ENCODE measurements at places on chromosomes 11 and 22. TPM values are rescaled to one million over a fixed set of nuclear protein-coding genes. Genes with fewer than 3 reads are reported as not detected.

- no peak overlapping the region for H3K27ac ChIP-seq
- H3K4me1 ChIP-seq = peaks cover 11% of the 10 kb centered on the region
- H3K36me3 ChIP-seq = no peaks in the 10 kb centered on the region
- DNase-seq = no peak
- peaks cover 77% of the 10 kb centered on the region for H3K27me3 ChIP-seq
Measured at GRCh38 chr11:27722953-27723344, 22.7 kb upstream of the BDNF start.

Gene KCNJ4
- 19.5 TPM for polyA plus RNA-seq

Gene ART1
- polyA plus RNA-seq = not detected

DNA sequence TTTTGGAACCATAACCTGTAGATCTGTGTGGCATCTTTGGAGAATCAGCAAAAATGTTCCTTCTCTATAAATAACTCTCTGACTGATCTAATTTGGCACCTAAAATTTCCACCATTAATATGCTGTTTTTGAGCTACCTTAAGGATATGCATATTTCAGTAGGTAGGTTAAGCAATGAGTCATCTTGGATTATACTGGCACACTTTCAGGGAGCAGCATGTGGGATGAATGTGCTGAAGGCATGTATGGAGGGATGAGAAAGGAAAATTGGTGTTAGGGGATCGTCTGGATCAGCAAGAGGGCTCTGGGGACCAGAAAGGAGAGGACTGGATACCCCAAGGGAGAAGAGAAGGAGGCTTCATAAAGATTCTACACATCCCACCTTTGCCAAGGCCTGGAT, 44.6 kb upstream of the ELF5 start:
- no peak for DNase-seq
- no peak overlapping the region for H3K27ac ChIP-seq
- H3K4me1 ChIP-seq = no peaks in the 10 kb centered on the region
- H3K27me3 ChIP-seq = peaks cover 38% of the 10 kb centered on the region
- H3K36me3 ChIP-seq = no peaks in the 10 kb centered on the region
- no peak overlapping the region for H3K4me3 ChIP-seq

- DNase-seq = no peak
- no peaks in the 10 kb centered on the region for H3K36me3 ChIP-seq
- peak overlapping the region; percentile 50 for H3K27ac ChIP-seq
- no peaks in the 10 kb centered on the region for H3K4me1 ChIP-seq
- no peak overlapping the region for H3K4me3 ChIP-seq
Measured at GRCh38 chr11:117620659-117621058, 176.4 kb downstream of the DSCAML1 start.

Gene AGBL2
- 0.04 TPM for polyA plus RNA-seq

Gene CD3D
- polyA plus RNA-seq = 0.54 TPM

Gene CLDN5
- 77.3 TPM for polyA plus RNA-seq

Gene PRR33
- 0.09 TPM for polyA plus RNA-seq

Gene FAM83F
- polyA plus RNA-seq = 1.1 TPM

DNA sequence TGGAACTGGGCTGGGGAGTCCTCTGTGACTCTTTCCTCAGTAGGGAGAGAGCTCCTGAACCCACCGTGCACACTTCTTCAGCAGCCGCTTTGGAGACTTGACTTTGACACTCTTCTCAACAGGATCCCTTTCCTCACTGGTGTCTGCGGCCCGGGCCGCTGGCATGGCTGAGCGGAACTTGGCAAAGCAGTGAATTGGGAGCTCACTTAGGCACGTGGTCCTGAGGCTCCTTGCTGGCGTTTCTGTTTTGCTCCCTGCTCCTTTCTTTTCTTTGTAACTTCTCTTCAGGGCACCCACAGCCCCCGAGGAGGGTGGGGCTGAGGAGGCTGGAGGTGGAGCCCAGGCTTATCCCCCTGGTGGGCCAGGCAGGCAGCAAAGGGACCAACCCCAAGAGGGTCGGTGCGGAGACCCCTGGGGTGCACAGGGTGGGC, 8.4 kb upstream of the KCNQ1OT1 start:
- H3K4me1 ChIP-seq = peaks cover 10% of the 10 kb centered on the region
- H3K27me3 ChIP-seq = no peaks in the 10 kb centered on the region
- no peaks in the 10 kb centered on the region for H3K36me3 ChIP-seq
- no peak overlapping the region for H3K4me3 ChIP-seq
- H3K27ac ChIP-seq = peak overlapping the region; percentile 53
- no peak for DNase-seq

DNA sequence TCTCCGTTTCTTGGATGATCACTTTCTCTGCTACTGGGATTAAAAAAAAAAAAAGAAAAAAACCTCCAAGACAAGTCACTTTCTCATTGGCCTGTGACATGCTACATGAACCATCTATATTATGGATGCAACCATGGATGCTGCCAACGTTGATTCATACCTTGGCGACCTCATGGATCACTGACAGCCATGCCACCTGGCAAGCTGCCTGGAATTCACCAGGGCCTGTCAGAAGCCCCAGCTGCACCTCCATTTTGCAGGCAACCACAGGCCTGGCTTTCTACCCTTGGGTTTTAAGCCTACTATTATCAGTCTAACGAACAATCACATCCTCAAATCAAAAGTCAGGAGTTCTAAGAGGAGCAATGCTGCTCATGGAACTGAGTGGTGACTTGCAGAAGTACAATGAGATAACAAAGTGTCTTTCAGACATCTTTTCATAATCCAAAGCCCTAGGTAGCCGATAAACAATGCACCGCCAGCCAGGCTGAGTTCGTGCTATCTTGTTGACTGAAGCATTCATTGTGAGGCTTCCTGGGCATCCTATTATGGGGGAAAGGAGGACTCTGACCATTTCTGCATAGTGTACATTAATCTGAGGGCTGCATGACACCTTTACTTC, 48.0 kb upstream of the CADM1 start:
- no peaks in the 10 kb centered on the region for H3K36me3 ChIP-seq
- no peaks in the 10 kb centered on the region for H3K27me3 ChIP-seq
- no peak overlapping the region for H3K4me3 ChIP-seq
- no peak overlapping the region for H3K27ac ChIP-seq
- DNase-seq = no peak

DNA sequence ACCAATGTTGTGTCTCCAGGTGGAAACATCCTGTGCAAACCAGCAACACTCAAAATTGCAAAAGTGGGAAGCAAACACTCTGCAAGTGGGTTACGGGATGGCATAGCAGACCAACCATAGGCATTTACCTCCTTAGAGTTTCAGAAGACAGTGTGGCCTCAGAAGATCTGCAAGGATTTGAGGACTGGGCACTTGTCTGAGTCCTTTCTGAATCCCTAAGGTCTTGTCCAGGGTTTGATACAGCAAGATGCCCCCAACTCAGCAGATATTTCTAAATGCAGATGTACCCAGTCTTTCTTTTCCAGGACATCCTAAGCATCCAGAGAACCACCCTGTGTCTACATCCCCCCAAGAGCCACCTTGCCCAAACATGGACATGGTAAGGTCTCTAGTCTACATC, 51.7 kb upstream of the SHANK2 start:
- H3K27ac ChIP-seq = no peak overlapping the region
- no peak for DNase-seq
- H3K4me1 ChIP-seq = no peaks in the 10 kb centered on the region
- peaks cover 30% of the 10 kb centered on the region for H3K27me3 ChIP-seq
- no peak overlapping the region for H3K4me3 ChIP-seq

DNA sequence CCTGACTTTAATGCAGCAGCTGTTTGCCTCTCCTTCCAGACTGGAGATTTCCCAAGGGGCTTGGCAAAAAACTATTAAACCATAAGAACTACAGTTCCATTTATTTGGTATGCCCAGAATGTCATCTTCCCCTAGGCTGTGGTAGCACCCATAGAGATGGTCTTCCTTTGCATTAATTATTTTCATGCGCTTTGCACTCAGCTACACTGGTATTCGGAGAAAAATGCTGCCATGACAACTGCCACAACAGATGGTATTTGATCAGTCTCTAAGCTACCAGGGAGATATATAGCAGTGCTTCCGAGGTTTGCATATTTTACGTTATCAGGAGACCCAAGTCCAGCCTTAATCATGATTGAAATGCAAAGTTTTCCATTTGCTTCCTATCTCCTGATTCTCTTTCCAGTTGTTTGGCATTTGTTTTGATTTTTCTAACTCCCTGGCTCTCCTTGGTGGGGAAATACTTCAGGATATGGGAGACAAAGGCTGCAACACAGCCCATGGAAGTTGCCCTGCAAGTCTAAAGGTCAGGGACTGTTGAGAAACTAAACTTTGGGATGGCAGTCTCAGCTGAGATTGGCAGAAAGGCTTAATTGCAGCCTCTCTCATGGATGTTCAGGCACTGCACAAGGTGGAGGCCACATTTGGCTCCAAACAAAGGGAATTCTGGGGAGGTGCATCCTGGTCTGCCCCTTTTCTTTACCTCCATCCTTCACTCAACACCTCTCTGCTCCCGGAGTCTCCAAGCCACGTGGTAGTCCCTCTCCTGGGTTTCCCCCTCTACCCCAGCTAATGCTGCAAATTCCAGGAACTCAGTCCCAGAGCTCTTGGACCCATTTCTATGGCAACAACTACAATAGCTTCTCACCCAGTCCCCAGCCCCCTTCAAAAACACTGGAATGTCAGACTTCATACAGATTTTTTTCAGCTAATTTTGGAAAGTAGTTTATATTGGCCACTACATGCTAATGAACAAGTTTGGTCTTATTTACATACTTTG, 151.8 kb downstream of the NAV2 start:
- no peak for DNase-seq
- no peaks in the 10 kb centered on the region for H3K27me3 ChIP-seq
- no peak overlapping the region for H3K4me3 ChIP-seq
- H3K4me1 ChIP-seq = peaks cover 2% of the 10 kb centered on the region

DNA sequence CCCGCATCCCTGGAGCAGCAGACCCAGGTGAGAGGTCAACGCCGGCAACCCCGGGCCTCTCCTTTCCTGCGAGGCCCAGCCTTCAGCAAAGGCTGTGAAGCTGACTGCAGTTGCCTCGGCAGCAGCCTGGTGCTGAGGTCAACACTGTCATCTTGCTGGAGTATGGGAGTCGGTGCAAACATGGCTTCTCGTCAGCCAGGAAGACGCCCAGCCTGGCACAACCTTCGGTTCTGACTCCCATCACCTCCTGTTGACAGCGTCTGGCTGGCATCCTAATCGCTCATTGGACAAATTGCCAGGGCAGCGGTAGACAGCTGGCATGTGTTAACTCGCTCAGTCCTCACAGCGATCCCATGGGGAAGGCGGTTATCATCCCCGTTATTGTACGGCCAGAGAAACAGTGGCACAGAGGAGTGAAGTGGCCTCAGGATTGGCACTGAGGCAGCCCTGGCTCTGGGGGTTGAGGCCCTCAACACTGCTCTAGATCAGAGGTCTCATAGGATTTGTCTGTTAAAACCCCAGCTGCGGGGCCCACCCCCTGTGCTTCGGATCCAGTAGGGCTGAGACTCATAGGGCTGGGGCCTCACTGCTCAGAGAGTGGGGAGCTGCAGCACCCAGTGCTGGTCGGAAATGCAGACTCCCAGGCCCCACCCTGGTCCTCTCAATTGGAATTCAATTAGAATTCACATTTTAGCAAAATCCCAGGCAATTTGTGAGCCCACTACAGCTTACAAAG, 39.3 kb upstream of the TP53I11 start:
- no peak overlapping the region for H3K4me3 ChIP-seq
- H3K27ac ChIP-seq = peak overlapping the region; percentile 64
- DNase-seq = peak; percentile 84
- H3K4me1 ChIP-seq = peaks cover 45% of the 10 kb centered on the region
- no peaks in the 10 kb centered on the region for H3K27me3 ChIP-seq
- H3K36me3 ChIP-seq = no peaks in the 10 kb centered on the region
